Gastroesophageal sphincter (tissue), 4 donors: ENCODE measurements at places on chromosomes 5 and 9. TPM values are rescaled to one million over a fixed set of nuclear protein-coding genes. Genes with fewer than 3 reads are reported as not detected.
A peak's percentile ranks its signal among the peaks of the same experiment; 100 is the strongest.

PCDHB8 gene
- total RNA-seq = 1.5 TPM

CCNI2 gene
- not detected for total RNA-seq

RNF224 gene
- not detected for total RNA-seq

TTC39B gene
- total RNA-seq = 12.3 TPM

PCSK1 gene
- total RNA-seq = not detected

PARP8 gene
- total RNA-seq = 43.1 TPM

DMRT3 gene
- not detected for total RNA-seq

CCDC187 gene
- total RNA-seq = not detected

ANKRD34B gene
- total RNA-seq = not detected

PRR7 gene
- total RNA-seq = not detected

PPP2CA gene
- total RNA-seq = 131 TPM

WDR31 gene
- 2.1 TPM for total RNA-seq

ZCCHC9 gene
- 25.5 TPM for total RNA-seq

SHOC1 gene
- total RNA-seq = not detected

GRCh38 chr5:139061274-139061673, 136.9 kb downstream of the SIL1 start:
- peak; percentile 53 for ATAC-seq

DNA sequence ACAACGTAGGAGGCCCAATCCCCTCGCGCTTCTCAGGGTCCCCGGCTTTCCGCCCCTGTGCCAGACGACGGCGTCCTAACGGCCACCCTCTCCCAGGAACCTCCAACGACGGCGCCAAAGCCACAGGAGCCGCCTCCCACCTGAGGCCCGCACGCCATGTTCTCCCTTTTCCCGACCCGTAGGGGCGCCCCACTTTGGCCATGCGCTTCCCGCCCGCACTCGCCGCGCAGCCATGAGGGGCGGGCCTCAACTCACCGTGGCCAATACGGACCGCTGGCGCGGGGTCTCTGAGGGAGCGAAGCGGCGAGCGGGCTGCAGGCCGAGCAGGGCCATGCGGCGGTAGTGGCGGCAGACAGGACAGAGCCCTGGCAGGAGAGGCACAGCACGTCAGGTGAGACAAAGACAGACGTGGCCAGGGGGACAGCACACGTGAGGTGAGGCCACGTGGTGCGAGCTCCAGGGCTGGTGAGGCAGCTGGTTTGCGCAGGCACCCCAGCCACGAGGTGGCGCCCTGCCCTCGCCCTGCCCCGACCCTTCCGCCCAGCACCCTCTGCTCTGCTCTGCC, 1005.5 kb upstream of the PTPRD start:
- peak; percentile 5 for ATAC-seq

DNA sequence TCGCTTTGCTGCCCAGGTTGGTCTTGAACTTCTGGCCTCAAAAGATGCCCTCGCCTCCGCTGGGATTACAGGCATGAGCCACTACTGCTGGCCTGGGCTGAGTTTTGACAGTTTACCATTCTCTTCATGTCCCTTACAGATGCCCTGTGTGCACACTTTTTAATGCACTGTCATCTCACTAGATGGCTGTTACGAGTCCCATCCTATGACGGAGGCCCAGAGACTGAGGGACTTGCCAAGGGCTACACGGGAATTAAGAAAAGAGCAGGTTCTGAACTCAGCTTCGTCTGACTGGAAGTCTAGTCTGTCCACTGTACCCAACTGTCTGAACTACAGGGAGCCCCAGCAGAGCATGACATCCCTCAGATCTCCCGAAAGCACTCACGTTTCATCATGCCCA, 63.9 kb downstream of the ARHGEF37 start:
- ATAC-seq = no peak

- ATAC-seq = peak; percentile 66
Measured at GRCh38 chr9:70177121-70177520, 81.7 kb upstream of the SMC5 start.

- ATAC-seq = no peak
Measured at GRCh38 chr5:166618526-166618925, 1672.9 kb upstream of the WWC1 start.

GRCh38 chr5:72855821-72856220, 39.4 kb downstream of the TNPO1 start:
- no peak for ATAC-seq

- no peak for ATAC-seq
Measured at GRCh38 chr9:28938981-28939380, 1365.7 kb upstream of the C9orf72 start.

GRCh38 chr5:16815432-16815831, 120.7 kb downstream of the MYO10 start:
- ATAC-seq = no peak

DNA sequence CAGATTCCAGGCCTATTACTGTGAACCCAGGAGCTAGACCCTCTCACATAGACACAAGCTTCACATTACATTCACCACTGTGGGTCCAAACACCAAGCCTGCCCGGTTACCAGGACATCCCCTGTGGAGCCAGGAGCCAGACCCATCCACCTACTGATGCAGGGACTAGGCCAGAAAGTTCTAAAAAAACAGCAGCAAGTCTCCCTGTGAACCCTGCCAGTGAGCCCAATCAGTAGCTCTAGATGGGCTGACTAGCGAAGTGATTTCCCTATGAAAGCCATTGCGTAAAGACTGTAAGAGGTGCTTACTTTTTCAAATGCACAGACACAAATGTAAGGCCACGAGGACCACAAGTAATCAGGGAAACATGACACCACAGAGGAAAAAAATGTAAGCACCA, 352.3 kb downstream of the TMEM161B start:
- no peak for ATAC-seq

GRCh38 chr9:103068753-103069152, 73.6 kb downstream of the CYLC2 start:
- no peak for ATAC-seq

GRCh38 chr5:146527785-146528184, 11.8 kb upstream of the GPR151 start:
- no peak for ATAC-seq

DNA sequence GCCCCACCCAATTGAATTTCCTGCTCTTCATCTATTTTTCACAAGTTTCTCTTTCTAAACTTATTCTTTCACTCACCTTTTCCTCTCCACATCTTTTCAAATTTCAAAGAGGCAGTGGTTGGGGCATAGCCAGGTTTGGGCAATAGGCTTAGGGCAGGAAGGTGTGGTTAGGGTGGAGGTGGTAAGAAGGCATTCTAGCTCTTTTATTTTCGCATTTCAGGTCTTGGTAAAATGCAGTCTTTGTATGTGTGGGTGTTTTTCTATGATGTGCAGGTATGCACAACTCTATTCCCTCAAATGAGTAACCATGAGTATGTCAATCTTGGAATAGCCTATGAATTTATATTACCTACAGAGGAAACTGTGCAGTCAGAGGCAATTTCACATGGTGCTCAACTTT, 129.8 kb upstream of the IFNE start:
- no peak for ATAC-seq

DNA sequence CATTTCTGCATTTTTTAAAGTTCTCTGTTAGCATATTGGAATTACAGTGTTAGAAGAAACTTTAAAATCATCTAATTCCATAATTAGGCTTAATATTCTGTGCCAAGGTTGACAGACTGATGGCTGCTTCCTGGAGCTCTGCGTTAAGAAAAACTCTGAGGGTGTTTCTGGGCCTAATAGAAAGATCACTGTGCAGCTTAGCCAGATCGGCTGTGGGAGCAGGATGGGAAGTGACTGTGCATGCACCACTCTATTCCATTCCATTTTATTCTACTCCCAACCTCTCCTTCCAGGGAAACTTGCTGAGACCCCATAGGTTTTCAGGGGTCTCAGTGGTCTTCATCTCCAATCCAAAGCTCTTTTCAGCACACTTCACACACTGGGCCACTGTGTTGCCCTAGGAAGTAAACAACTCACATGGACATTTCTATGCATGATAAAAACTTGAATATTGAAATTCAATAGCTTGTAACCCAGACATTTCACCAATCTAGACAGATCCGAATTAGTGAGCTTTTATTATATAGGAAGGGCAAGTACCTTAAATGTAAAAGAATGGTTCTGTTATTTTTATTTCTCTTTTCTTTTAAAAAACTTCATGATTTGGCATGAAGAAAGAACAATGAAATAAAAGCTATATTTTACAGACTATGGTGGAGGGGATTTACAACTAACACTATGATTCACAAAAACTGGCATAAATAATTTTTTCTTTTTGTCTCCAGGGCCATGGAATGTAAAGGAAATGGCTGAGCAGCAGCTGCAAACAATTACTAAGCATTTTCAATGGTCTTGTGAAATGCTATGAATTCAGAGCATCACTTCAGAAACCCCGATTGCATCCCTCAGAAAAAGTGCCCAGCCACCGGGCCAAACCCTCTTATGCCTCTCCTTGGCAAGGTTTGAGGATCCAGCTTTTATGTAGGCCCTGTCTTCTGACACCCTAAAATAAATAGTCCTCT, 51.4 kb upstream of the DAB2 start:
- ATAC-seq = no peak

DNA sequence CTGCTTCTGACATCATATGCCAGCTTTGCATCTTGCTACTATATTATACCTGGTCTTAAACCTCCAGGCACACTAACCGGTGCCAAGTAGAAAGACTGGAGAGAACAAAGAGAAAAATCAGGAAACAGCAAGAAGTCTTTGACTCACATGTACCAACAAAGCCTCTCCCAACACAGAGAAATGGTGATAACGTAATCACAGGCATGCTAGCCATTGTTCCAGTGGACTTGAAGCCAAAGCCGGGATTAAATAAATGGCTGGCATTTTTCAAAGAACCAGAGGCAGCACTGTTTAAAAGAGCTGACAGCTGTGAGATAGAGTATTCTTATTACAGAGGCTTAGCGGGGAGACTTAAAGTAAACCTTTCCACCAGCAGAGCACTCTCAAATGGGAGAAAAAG, 148.4 kb upstream of the NFIL3 start:
- ATAC-seq = peak; percentile 43

GRCh38 chr9:69768716-69769115, 8.9 kb upstream of the PTAR1 start:
- no peak for ATAC-seq
